ENCODE measurements at places on chromosomes 2 and 18.
A peak's percentile ranks its signal among the peaks of the same experiment; 100 is the strongest.

DNA sequence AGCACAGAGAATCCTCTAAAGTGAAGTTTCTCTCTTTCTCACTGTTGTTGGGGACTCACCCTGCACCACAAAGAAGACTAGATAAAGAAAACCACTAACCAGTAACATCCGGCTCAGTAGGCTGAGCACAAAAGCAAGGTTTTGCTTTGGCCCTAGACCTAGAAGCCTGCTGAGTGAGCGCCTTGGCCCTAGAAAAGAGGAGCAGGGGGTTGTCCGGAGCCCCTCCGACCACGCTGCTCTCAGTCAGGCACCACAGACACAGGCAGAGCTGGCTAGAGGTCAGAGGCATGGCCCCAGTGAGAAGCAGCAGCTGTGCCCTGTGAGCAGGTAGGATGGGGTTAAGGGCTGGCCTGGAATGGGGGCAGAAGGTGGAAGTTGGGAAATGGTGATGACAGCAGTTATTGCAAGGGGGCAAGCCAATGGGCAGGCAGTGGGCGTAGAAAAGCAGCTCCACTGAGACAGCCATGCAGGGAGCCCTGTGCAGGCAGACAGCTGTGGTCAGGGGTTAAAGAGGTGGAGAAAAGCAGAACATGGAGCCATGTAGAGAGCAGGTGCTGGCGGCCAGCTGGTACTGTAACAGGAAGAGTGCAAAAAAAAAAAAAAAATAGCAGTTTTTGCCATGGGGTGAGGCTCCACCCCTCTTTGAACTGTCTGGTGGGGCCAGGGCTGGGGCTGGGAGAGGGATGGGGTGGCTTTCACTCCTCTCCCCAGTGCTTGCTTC, 36.9 kb upstream of the SLC14A1 start:
- DNase-seq, result no peak

DNA sequence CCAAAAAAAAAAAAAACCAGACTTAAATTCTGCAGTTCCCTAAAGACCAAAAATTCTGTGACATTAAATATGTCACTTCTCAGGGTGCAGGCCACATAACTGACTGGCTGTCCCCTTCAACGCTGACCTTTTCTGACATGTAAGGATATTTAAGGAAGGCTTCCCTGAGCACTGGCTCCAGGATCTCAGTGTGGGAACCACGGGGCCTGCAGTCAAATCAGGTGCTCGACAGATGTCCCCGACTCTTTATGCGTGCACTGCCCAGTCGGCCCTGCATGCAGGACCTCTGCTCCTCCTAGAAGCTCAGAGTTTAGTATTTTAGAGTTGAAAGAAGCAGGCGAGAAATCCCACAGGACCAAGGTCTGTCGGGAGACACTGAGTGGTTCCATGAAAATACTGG, 69.4 kb upstream of the POMC start:
- DNase-seq, result no peak

- DNase-seq, result no peak
These were observed 206.4 kb upstream of the NCKAP5 start for GRCh38 chr2:133774654-133775015.

- no peak for DNase-seq
These were observed 311.6 kb downstream of the STK39 start for GRCh38 chr2:167935803-167936110.

DNA sequence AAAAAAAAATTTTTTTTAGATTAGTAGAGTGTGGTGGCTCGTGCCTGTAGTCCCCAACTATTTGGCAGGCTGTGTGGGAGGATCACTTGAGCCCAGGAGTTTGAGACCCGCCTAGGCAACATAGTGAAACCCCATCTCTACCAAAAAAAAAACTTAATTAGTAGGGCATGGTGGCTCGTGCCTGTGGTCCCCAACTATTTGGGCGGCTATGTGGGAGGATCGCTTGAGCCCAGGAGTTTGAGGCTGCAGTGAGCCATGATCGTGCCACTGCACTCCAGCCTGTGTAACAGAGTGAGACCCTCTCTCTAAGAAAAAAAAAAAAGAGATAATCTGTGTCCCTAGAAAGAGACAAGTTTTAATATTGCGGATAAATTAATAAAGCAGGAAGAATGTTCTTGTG, 8.8 kb downstream of the GPR55 start:
- no peak for DNase-seq

DNA sequence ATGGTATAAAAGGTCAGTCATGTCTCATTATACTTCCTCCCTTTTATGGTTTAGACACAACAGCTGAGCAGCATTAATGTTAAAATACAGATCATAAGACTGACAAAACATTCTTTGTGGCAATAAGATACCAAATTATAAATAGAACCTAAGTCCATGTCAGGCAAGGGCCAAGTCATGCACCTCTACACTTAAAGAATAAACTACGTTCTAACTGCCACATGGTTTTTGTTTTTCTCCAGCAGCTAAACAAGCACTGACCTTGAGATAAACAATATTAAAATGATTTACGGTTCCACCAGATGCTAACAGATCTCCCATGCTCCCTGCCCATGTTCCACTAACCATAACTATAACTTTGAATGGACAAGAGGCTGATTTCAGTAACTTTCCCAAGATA, 368.6 kb upstream of the TFPI start:
- peak; percentile 4 for DNase-seq

GRCh38 chr2:205020673-205021072, 475.4 kb downstream of the PARD3B start:
- no peak for DNase-seq

GRCh38 chr18:80247393-80247841, at the start of gene PARD6G:
Gene PARD6G (minus strand): TSS chr18:80247514. CDS start chr18:80247348, 166 bp downstream.
- DNase-seq, result peak; percentile 60

GRCh38 chr2:241344925-241345651, 11.0 kb upstream of the FARP2 start:
- DNase-seq, result peak; percentile 51

DNA sequence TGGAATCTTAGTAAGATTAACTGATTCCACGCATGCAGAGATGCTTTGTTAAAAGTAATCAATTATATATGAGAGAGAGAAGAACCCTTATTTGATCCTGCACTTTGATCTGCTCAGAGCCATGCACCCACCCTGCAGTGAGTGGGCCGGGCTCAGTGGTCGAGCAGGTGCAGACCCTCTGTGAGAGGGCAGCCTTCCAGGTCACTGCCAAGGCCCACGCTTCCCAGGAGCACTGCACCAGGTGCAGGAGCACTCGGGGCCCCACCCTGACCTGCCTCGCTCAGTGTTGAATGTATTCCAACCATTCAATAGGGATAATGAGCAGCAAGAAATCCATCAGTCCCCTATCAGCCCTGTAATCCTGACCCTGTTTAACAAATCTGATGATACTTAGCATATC, 126.9 kb downstream of the TMEM200C start:
- DNase-seq, result no peak

DNA sequence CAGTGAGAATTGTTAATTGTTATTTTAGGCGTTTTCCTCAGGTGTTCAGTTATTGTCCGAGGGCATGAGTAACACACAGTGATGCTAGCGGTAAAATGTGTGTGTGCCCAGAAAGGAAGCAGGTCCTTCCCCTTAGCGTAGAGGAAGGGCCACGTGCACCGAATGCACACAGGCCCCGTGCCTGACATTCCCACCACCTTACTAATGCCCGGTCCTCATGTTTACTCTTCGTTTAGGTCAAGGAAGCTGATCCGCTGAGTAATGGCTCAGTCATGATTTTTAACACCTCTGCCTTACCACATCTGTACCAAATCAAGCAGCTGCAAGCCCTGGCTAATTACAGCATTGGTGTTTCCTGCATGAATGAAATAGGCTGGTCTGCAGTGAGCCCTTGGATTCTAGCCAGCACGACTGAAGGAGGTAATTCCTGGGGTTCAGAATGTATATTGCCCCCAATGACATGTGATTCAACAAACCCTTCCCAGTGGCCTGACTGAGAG, 76.7 kb downstream of the MERTK start:
- peak; percentile 95 for DNase-seq

- no peak for DNase-seq
These were observed 207.1 kb upstream of the SLC14A2 start for GRCh38 chr18:45408218-45408617.

GRCh38 chr2:162056796-162057399, 17.1 kb downstream of the DPP4 start:
- DNase-seq, result no peak

DNA sequence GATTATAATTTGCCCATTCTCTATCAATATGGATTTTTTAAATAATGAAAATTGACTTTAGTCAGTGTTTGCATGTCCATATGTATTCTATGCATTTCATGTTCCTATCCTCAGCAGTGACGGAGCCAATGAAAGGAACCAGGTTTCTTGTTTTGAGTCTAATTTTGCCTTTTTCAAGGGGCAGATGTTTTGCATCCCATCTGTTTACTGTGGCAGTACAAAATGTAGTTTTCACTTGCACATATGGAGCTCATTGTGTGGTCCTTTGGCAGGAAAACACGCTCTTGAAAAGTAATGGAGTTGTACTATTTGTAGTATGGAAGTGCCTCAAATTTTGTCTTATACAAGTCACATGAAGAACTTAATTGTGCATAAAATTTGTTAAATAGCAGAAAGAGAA, 127.8 kb downstream of the AGPS start:
- no peak for DNase-seq

GRCh38 chr2:135818937-135819610, 17.9 kb downstream of the LCT start:
- peak; percentile 50 for DNase-seq

- DNase-seq, result no peak
These were observed 663 bp downstream of the TRIM54 start for GRCh38 chr2:27282892-27283291.

GRCh38 chr2:4168834-4169233, 465.5 kb downstream of the DCDC2C start:
- no peak for DNase-seq

DNA sequence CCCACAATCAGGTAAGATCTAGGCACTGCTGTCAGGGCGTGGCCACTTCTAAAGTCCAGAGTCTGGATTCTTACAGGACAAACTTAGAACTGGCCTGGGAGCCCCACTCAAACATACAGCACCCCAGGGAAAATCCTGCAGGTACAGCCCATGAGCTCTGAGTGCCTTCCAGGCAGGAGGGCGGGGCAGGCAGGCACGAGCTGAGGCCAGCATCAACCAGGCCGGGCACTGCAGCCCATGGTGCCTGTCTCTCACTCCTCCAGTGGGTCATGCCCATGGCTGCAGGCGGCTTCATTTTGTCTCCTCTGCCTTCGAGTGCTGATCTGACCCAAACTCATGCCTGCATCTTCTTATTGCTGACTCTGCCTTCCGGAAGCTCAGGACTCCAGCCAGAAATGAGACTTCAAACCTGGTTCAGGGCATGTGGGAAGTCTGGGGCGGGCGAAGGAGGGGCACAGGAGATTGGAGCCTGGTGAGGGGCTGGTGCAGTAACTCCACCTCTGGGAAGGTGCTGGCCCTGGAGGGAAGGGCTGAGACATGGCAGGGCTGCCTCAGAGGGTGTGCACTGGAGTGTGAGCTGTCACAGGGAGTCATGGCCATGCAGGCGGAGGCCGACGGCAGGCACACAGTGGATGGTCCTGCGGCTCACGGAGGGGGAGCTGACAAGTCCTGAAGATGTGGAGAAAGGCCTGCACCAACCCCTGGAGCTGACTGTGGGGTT, 40.5 kb downstream of the HS6ST1 start:
- no peak for DNase-seq

GRCh38 chr2:1584691-1585485, 159.4 kb downstream of the PXDN start:
- DNase-seq, result no peak

DNA sequence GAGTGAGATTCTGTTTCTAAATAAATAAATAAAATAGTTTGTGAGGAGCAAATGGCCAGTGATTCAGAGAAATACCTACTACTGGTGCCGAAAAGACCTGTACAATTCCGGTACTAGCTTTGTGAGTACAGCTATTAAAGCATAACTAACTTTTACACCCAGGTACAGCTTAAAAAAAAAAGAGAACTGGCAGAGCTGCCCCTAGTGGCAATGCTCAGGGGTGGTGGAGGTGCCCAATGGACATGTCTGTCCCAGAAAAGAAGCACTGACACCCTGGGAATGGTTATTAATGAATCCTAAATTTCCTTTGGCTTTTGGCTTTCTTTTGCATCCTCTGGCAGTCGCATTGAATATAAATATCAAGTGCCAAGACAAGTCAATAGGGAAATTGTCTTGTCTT, 87.0 kb downstream of the LIPG start:
- no peak for DNase-seq

DNA sequence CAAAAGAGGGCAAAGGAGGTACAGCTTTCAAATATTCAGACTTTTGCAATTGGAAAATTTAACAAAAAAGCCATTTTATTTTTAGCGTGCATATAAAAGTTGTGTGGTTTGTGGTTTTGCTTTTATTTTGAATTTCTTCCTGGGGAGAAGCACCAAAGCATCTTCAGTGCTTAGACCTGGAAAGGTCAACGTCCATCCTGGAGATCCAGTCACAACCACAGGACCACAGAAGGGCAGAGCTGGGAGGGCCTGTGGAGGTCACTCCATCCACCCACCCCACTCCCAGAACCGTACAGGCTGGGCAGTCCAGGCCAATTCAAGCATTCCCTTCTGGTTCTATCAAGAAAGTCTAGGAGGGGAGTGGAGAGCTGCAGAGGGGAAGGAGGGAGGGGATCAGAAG, 43.8 kb downstream of the MPHOSPH10 start:
- DNase-seq, result no peak

DNA sequence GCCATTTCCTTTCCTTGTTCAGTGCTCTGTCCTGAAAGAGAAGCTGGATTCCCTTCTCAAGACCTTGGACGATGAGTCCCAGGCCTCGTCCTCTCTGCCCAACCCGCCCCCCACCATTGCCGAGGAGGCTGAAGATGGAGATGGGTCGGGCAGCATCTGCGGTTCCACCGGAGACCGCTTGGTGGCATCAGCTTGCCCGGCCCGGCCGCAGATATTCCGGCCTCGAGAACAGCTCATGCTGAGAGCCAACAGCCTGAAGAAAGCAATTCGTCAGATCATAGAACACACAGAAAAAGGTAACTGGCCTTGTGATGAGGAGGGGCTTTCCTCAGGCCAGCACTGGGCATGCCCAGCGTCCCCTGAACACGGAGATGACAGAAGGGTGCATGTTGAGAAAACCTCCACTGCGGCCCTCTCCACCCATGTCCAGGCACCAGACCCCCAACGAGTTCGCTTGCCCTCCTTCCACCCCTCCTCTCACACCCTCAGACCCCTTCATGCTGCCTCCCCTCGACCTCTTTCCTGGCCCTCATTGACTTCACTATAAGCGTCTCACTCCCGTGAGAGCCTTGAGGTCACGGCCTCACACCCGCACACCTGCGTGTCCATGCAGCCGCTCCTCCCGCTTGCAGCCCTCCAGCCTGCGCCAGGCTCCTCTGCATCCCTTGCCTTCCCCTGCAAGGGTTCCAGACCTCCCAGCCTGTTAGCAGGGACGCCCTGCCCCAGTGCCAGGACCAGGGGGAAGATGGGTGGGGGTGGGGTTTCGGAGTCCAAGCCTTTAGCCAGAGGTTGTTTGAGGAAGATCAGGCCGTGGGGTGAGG, 95.0 kb downstream of the DGKD start:
- DNase-seq, result peak; percentile 48

- DNase-seq, result no peak
These were observed 17.7 kb upstream of the SEMA4C start for GRCh38 chr2:96887493-96888012.

DNA sequence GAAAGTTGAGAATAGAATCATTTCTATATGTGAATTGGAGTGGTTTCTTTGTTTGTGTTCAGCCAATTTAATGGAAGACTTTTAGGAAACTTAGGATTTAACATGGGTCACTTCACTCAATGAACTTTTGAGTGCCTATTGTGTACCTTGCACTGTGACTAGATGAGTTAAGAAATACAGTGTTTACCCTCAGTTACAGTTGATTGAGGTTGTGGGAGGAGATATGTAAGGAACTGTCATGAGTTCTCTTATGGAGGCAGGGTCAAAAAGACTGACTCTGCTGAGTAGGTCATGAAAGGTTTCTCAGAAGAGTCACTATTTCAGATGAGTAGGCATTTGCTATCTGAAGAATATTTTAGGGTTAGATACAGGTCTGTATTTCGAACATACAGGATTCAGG, 98.6 kb downstream of the RAB3GAP1 start:
- no peak for DNase-seq

Data from IMR-90 (cell line).